ENCODE measurements at places on chromosomes 3 and 15.
A peak's percentile ranks its signal among the peaks of the same experiment; 100 is the strongest.

DNA sequence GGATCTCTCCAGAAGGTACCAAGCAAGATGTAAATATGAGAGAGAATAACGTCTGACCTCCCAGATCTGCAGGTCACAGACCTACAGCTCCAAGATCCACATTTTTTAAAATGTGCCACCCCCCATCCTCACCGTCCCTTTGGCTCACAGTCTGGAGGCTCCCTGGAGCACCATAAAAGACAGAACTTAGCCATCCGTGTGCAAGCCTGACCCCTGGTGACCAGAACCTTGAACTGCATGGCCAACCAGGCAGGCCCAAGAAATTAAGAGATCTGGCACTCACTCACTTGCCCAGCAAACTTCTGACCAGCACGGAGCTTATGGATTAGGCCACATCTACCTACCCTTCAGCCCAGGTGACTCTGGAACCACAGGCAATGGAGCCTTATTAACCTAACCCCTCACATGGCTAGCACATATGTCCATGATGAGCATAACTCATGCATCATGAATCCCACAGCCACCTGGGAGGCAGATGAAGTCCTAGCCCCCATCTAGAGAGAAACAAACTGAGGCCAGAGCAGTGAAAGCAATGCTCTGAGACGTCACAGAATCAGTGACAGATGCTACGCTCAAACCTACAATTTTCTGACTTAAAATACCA is 275.3 kb downstream of the UACA start:
- peak; percentile 75 for DNase-seq

DNA sequence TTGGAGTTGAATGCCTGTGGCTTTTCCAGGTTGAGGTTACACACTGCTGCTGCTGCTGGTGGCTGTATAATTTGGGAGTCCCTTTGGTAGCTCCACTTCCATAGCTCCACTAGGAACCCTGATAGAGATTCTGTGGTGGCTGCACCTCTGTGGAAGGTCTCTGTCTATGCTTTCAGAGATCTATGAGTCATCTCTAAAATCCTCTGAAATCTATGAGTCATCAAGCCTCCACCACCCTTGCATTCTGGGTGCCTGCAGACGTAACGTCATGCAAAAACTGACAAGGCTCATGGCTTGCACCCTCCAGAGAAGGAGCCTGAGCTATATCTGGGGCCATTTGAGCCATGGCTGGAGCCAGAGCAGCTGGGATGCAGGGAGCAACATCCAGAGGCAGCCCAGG is 1037.0 kb upstream of the CFAP20DC start:
- no peak for DNase-seq

DNA sequence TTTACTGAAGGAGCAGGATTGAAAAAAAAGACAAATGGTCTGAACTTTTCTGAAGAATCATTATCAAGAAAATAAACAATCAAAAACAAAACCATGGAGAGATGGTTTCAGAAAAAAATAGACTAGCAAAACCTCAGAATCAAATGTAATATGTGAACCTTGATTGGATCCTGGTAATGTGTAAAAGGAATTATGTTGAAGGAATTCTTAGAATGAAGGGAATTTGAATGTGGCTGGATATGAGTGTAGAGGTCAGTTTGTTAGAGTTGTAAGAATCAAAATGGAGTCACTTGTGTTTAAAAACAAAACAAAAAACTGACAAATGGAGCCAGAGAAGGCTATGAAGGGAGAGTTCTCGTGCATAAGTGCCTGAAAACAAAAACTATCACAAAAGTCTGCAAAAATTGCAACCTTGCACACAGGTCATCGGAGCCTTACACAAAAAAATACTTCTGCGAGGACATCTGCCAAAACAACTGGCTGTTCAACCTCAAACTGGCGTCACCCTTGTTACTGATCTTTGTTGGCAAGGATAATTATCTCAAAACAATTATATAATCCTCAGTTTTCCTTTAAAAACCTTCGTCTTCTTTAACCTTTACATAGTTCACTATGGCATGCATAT is 19.1 kb upstream of the ATP13A3 start:
- no peak for DNase-seq

- DNase-seq = no peak
Measured at GRCh38 chr3:145696011-145696410, 465.0 kb downstream of the PLOD2 start.

GRCh38 chr3:134357914-134358811 is 16.1 kb downstream of the AMOTL2 start:
- DNase-seq = no peak

DNA sequence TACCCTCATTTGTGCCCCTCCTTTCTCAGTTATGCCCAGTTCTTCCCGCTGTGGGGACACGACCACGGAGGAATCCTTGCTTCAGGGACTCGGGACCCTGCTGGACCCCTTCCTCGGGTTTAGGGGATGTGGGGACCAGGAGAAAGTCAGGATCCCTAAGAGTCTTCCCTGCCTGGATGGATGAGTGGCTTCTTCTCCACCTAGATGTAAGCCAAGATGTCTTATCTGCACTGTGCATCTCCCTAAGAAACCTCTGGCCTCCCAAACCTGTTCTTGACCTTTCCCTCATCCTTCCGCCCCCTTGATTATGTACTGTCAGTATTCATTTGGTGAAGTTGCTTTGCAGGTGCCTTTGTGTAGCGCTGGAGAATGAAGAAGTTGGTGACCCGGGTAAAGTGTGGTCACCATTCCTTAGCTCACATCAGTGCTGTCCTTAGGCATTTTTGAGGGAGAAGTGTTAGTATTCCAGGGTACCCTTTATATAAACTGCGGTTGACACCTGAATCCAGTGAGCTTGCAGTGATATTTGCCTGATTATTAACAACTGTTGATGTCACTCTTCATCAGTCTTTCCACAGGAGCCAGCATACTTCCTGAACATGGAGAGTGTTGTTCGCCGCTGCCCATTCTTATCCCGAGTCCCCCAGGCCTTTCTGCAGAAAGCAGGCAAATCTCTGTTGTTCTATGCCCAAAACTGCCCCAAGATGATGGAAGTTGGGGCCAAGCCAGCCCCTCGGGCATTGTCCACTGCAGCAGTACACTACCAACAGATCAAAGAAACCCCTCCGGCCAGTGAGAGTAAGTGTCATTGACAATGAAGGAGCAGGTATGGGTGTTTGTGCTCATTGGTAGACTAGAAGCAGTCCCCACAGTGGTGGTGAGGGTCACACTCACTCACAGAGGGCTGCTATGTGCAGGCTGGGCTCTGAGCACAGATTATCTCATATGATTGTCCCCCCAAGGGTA is 966 bp downstream of the ALAS1 start:
- no peak for DNase-seq

- no peak for DNase-seq
Measured at GRCh38 chr3:135995766-135996165, 30.2 kb downstream of the PPP2R3A start.

DNA sequence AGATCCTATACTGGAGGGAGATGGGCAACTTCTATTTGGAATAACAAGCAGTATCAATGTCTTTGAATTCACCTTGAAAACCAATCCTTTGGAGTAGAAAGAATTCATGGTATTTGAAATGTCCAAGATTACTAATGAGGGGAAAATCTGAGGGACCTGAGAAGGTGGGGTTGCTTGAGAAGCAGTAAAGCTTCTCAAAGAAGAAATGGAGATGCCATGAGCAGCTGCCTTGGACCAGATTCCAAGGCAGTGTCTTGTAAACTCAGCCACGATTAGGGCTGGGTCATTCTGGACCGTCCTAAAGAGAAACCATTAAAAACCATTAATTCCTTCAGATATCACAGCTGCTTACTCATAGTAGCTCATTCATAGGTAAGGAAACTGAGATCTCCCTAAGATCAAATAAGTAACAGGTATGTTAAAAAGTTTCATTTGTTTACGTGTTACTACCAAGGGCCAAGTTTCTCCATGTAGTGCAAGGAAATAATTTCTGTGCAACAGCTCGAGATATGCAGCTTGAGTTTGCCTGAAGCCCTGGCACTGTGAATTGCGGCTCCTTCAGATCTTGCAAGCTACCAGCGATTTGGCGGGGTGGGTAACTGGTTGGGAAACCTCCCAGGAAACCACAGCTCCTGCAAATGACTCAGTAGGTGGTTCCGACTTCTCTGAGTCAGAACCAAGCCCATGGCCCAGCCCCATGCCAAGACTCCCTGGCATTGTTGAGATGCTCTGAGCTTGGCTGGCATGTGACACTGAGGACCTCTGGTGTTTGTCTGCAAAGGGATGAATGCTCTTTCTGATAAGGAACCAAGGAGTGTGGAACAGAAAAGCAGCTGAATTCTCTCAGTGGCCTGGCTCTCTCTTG is 296.8 kb downstream of the RORA start:
- DNase-seq = no peak

DNA sequence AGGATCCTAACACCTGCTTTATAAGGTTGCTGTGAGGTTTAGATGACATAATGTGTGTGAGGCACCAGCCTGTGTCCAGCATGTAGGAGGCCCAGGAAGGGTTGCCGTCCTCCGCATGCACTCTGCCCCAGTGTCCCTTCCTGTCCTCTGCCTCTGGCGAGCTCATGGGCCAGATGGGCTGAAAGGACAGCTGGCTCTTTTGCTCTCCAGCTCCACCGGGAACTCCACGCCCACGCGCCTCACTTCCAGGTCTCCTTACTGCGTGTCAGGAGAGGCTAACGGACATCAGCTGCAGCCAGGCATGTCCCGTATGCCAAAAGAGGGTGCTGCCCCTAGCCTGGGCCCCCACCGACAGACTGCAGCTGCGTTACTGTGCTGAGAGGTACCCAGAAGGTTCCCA is 12.2 kb downstream of the MUC20 start:
- no peak for DNase-seq

- DNase-seq = no peak
Measured at GRCh38 chr15:83112956-83113299, 5.5 kb downstream of the TM6SF1 start.

- DNase-seq = no peak
Measured at GRCh38 chr3:14338898-14339458, 63.4 kb upstream of the SLC6A6 start.

GRCh38 chr15:48566668-48567067 is 78.8 kb downstream of the FBN1 start:
- DNase-seq = no peak

DNA sequence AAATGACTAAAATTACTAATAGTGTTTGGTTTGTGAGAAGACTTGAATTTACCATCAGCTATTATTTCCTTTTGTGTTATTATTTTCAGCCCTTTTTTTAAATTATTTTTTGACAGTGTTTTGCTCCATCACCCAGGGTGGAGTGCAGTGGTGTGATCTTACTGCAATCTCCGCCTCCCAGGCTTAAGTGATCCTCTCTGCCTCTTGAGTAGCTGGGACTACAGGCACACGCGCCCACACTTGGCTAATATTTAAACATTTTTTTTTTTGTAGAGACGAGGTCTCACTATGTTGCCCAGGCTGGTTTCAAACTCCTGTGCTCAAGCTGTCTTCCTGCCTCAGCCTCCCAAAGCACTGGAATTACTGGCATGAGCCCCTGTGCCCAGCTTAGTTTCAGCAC is 31.7 kb upstream of the UTS2B start:
- DNase-seq = no peak

DNA sequence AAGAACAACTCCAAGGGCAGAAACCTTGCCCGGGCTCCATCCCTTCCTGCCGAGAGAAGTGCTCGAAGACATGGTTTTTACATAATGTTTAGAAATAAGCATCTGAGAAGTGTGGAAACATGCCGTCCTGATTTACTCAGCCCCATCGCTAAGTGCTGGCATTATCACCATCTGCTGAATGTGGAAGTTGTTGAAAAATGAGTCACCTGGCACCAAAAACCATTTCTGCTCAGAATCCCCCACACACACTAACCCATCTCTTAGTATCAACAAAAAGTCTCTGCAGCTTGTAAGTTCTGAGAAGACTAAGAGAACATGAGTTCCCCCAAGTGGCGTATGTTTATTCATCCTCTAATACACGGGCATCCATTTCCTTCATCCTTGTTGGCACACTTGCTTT is 51.0 kb upstream of the ARL8B start:
- DNase-seq = no peak

- no peak for DNase-seq
Measured at GRCh38 chr3:171458864-171459136, 1.4 kb downstream of the TNIK start.

- DNase-seq = no peak
Measured at GRCh38 chr3:150755902-150756301, 7.1 kb downstream of the SIAH2 start.

DNA sequence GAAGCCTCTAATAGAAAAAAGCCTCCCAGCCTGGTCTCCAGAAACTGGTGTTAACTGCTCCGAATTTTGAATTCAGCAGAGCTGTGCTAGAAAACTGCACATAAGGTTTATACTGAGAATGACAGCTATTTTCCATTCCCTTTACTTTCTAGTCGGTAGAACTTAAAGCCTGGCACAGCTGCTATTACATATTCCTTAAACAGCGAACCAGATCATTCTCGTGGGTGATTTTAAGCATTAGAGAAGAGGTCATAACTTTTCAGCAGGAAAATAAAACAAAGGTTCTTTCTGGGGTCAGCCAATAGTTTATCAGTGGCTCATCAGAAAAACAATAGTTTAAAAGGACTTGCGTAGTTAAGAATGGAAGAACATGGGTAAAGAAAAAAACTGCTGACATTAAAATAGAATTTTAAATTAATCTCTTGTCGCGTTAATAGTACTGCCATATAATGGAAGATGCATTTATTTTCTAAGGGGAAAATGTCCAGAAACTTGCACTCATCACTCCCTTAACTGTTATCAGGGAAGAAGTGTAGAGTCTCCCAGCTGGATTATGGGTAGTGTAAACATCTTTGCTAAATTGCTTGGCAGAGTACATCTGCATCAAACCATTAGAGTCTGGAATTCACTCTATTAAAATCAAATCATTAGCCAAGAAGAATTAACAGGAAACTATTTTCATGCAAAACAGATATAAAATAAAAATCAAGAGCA is 7.9 kb downstream of the VGLL4 start:
- no peak for DNase-seq
